ENCODE measurements at places on chromosomes 6 and 20.

DNA sequence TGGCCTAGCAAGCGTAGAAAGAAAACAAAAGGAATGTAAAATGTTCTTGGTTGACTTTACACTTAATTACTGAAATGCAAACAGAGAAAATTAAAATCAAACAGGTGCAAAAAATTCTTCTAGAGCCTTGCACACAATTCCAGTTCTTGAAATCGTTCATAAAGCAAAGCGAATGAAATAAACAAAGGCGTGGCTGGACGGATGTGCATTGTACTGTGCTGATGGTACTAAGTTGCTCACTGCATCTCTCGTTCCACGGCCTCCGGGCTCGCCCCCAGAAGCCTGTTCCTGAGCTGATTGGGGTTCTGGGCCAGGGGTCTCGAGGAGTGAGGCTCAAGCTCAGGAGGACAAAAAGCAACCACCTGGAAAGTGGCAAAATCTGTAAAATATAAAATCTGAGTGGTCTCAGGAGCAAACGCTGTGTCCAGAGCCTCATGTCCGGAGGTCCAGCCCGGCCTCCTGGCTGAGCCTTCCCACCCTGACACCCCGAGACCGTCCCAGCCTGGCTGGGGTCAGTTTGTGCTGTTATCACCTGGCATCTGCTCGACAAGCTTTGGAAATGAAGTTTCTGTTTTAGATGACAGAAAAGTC, 71.3 kb downstream of the TTLL2 start:
- no peak for DNase-seq

- DNase-seq: no peak
These were observed 48.1 kb upstream of the SLC17A4 start for GRCh38 chr6:25706314-25707014.

- no peak for DNase-seq
These were observed 50.5 kb upstream of the THEMIS start for GRCh38 chr6:127951172-127951917.

DNA sequence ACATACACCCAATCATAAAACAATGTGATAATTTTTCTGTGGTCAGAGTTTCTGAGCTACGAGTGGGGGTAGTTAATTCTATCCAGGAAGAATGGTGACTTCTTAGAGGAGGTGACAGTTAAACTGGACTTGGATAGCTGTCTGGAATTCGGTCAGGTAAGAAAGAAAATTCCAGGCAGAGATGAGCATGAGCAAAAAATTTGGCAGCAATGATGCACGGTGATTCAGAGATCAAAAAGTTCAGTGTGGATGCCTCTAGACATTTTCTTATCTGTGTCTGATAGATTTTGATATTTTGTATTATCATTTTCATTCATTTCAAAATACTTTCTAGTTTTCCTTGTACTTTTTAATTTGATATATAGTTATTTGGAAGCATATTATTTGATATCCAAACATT, 12.0 kb downstream of the RAET1E start:
- DNase-seq: no peak

DNA sequence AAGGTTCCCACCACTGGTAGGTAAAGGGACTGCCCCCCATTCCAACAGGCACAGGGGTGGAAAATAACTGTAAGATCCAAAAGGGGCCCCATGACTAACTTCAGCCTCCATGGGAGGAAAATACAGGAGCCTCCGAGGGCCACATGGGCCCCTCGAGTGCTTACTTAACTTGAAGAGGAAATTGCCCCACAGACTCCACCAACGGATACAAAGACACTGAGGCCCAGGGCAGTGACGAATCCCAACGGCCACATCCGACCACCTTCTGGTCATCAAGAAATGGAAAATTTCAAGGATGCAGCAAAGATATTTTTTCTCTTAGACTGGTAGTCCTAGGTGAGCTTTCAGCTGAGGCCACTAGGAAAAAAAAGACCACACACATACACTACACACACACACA, 116.0 kb upstream of the MRPS10 start:
- no peak for DNase-seq

DNA sequence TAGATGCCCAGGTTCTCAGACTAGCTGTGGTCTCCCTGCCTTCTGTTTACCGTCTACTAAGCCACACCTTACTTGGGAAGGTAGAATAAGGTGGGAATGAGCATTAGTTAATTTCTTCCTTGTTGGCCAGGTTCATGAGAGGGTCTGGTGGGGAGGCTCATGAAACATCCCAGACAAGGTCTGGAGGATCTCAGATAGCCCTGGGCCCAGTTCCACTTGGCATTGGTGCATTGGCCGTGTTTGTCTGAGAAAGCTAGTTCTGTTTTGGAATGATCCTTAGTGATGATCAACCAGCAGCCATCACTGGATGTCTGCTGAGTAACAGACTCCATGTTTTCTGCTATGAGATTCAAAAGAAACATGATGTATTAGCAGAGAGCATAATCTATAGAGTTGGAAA, 155.1 kb downstream of the SLC24A3 start:
- DNase-seq: no peak

- DNase-seq: no peak
These were observed 5.6 kb downstream of the TNFAIP3 start for GRCh38 chr6:137872581-137873115.

- no peak for DNase-seq
These were observed 462.9 kb downstream of the PREX1 start for GRCh38 chr20:48364688-48365421.

GRCh38 chr6:149856256-149856994, 7.7 kb downstream of the LRP11 start:
- DNase-seq: no peak

DNA sequence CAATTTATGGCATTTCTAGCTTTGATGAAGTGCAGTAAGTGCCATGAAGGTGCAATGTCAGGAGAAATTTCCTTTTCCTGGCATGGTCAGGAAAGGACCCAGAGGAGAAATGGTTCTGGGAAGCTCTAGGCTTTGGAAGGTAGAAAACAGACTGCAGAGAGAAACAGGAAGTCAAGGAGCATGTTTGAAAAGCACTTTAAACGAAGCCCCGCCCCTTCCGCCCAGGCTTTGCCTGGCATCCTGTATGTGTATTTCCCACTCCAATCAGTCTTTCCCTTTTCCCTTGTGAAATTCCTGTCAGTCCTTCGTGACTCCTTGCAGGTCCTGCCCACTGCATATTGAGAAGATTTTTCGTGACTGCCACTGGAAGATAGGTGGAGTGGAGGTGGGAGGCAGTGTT, 320.9 kb upstream of the SASH1 start:
- DNase-seq: no peak

Data from activated CD8-positive, alpha-beta memory T cell treated with anti-CD3 and anti-CD28 coated beads for 48 hours (primary cell).